Stimulated activated CD4-positive, alpha-beta T cell treated with anti-CD3 and anti-CD28 coated beads, Interleukin-1b, Interleukin-23, amount 100 ng/mL, for 24 hours (primary cell): ENCODE measurements at places on chromosomes 4 and X.

DNA sequence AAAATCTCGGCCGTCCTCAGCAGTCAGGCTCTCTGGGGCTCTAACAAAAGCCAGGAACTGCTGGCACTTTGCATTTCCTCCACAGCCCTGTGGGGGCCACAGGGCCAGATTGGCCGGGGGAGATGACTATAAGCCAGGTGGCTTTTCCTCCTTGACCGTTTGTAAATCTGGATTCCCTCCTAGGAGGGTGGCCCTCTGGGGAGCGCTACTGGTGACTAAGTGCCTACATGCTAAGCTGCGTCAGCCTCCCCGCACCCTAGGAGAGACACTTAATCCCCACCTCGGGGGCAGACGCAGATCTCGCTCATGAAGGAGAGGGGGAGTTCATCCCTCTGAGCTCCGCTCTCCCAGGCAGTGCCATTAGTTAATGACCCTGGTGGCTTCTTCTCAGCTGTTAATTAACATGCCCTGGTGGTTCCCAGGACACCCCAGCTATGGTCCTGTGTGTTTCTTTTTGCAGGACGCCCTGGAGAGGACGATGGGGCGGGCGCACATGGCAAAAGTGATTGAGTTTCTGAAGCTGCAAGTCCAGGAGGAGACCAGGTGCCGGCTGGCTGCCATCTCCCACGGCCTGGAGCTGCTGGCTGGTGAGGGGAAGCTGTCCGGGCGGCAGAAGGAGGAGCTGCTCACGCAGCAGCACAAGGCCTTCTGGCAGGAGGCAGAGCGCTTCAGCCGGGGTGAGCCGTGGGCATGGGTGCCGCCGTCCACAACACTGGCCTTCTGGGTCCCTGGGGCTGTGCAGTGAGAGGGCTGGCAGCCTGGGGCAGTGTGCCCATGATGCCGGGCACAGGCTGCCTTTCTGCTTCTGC is 41.6 kb downstream of the EVC start:
- DNase-seq, result no peak

DNA sequence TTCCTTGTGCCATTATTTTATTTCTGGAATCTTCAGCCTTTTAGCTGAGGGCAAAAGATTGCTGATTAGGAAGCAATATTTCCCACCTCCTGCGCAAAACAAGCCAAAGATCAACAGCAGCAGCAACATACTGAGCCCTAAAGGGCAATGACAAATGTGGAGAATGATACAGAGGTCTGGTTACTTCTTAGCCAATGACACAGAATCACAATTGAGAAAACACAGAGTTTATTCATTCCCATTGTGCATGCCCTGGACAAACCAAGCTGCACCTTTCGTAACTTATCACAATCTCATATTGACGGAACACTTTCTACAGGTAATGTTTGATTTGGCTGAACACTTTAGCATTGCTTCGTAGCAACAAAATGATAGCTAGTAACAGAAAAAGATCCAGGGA is 13.4 kb downstream of the F9 start:
- no peak for DNase-seq

DNA sequence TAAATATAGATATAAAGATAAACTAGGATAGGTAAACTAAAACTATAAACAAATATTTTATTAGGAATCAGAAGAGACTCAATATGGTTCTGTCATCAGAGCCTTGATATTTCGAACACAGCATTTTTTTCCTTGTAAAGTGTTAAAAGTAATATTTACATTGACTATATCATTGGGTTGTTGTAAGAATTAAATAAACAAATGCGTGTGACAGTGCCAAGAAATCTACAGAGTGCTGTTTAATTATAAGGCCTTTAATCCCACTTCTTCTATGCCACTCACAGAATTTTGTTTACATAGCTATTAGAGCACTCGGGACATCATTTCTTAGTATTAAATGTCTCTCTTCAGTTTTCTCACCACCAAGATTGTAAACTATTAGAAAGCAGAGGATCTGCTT is 807.4 kb downstream of the FSTL5 start:
- DNase-seq, result no peak

DNA sequence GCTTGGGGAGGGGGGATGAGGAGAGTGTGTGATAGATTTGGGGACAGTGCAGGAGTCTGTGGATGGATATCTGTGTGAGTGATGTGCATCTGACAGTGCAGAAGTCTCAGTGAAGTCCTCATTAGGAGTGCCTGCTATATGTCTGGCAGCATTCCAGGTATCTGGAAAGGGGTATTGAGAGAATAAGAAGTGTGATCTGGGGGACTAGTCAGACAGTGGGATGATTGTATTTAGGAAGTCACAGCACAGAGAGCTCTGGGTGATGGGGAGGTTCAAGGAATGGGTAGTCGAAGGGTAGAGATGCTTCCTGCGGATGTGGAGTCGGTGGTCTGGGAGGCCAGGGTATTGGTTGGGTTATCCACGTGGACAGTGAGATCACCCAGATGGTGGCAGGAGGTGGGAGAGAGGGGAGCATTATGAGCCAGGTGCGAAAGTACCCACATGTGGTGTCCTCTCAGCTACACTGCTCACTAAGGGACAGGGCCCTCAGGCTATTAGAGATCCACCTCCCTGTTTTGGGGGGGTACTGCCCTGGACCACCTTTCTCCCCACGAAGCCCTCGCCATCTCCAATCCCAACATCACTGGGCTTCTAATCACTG is 9.8 kb downstream of the MAGED2 start:
- no peak for DNase-seq

DNA sequence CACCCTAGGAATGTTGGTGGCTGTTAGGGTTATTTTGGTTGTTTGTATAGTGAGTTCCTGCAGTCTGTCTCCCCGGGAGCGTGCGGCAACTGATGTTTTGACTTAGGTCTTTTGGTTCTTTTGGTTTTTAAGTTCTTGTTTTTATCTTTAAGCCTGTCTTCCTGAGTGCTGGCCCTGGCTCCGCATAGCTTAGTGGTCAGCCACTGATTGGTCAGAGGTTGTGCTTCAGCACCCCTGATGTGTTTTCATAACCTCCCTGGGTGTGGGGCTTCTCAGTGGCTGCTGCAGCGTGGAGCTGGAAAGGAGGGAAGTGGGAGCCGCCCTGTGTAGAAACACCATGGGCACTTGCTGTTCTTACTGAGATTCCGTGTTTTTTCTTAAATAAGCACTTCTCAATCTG is 5.1 kb downstream of the PIGG start:
- DNase-seq, result no peak

DNA sequence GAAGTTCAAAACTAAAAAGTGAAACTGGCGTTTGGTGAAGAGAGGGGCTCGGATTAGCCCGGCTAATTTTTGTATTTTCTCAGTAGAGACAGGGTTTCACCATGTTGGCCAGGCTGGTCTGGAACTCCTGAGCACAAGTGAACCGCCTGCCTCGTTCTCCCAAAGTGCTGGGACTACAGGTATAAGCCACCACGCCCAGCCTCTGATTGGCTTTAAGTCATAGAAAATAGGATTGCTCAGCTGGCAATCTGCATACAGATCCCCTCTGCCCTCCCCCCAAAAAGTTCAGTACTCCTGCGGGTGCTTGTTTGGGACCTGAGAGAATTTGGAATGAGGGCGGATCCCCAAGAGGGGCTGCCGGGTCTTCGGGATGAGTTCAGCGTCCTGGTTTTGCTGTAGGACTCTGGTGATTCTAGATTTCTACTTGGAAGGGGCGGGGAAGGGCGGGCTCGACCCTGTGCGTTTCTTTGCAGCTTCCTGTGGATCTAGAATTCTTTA is 537 bp upstream of the PRKX start:
- DNase-seq, result no peak

- no peak for DNase-seq
Observed at GRCh38 chr4:182642831-182643230, 274.4 kb downstream of the DCTD start.

DNA sequence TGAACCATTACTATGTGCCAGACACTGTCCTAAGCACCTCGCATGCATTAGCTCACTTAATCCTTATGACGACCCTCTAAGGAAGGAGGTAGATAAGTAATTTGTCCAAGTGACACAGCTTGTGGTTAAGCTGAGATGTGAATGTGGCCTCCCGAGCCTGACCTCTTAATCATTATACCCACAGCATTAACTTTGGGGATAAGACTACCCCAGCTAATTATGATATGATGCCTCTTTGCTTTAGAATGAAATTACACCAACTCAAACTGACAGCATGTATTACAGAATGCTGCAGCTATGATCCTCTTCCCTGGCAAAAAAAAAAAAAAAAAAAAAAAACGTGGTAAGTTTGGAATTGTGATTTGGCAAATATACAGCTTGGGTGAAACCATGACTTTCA is 53.5 kb downstream of the APBB2 start:
- no peak for DNase-seq

- no peak for DNase-seq
Observed at GRCh38 chr4:32226204-32226603, 1506.0 kb downstream of the PCDH7 start.

DNA sequence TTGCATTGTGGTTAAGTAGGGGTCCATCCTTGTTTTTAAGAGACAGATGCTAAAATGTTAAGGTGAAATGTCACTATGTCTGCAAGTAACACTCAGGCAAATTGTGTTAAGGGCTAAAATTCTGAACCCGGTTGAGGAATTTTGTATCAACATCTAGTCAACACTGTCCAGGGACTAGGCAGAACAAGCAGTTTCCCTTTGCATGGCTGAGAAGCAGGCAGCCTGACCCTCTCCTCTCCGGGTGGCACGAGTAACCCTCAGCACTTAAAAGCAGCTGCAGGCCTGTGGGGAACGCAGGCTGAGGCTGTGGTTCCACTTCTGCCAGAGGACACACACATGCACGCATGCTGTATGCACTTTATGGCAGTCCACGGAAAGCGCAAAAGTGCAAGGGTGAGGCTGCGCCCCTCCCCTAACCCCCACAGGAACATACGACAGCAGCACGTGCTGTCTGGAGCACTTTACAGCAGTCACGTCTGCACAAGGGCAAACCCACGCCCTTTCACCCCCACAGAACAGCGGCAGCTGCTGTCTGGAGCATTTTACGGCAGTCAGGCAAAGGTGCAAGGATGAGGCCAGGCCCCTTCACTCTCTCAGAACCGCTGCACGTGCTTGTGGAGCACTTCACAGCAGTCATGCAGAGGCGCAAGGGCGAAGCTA is 619 bp upstream of the MPC1L start:
- DNase-seq, result no peak

- DNase-seq, result peak; percentile 25
Observed at GRCh38 chrX:40539214-40540142, 41.3 kb upstream of the ATP6AP2 start.

GRCh38 chr4:82618103-82618720 is 56.4 kb upstream of the TMEM150C start:
- no peak for DNase-seq

GRCh38 chr4:88101165-88101564 is 57.3 kb downstream of the ABCG2 start:
- DNase-seq, result no peak

DNA sequence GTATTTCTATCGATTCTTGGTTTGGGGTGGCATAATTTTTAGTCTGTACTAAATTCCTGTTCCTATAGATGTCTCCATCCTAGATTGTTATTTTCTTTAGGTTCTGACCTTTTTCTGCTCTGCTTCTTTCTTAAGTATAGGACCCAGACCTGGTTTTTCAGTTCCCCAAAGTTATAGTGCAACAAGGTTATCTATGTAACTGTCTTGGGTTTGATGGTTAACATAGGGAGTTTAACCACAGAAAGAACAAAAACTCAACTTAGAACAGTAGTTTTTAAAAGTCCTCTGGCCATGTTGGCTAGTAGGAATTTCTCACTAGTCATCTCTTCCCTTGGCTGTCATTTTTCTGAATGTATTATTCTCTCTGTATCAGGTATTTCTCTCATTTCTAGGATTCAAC is 38.8 kb upstream of the MAD2L1 start:
- no peak for DNase-seq

DNA sequence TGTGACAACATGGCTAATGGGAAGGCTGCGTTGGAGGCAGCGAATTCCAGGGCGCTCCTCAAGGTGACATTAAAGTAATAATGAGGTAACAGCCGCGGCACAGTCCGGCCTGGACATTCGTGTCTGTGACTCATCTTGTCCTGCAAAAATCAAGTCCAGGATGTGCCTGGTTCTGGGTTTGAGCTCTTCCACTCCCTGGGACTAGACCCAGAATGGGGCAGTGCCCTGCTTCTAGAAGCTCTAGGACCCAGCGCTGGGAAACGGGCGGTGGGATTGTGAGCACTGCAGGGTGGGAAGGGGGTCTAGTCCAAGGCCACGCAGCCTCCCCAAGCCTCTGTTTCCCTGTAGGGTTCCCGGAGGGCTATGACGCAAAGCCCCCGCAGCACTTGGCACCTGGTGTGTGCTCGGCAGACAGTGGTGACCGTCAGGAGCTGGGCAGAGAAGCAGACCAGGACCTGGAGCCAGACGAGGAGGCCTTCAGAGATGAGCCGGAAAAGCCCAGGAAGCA is 34.9 kb downstream of the HMX1 start:
- DNase-seq, result no peak

DNA sequence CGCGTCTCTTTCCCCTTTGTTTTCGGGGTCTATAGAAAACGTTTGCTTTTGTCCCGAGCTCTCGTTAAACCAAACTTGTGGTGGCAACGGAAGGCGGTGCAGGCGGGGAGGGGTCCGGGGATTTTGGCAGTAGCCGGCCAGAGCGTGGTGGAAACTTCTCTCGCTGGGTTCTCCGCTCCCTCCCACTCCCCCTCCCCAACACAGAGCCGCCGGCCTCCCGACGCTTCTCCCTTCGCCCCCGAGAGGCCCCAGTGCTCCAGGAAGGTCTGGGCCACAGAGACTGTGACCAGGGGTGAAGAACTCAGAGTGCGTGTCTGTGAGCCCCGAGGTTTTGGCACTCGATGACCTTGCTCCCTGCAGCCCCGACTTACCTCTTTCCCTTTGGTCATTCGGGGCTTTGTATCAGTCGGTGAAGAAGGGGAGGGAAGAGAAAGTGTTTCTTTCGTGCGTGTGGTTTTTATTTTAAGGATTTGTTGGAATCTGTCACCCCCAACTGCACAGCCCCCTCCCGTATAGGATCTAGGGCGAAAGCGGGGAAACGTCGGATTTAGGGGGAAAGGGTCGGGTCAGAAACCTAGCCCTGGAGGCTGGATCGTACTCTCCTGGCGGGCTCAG is 9.0 kb upstream of the BCOR start:
- DNase-seq, result no peak

DNA sequence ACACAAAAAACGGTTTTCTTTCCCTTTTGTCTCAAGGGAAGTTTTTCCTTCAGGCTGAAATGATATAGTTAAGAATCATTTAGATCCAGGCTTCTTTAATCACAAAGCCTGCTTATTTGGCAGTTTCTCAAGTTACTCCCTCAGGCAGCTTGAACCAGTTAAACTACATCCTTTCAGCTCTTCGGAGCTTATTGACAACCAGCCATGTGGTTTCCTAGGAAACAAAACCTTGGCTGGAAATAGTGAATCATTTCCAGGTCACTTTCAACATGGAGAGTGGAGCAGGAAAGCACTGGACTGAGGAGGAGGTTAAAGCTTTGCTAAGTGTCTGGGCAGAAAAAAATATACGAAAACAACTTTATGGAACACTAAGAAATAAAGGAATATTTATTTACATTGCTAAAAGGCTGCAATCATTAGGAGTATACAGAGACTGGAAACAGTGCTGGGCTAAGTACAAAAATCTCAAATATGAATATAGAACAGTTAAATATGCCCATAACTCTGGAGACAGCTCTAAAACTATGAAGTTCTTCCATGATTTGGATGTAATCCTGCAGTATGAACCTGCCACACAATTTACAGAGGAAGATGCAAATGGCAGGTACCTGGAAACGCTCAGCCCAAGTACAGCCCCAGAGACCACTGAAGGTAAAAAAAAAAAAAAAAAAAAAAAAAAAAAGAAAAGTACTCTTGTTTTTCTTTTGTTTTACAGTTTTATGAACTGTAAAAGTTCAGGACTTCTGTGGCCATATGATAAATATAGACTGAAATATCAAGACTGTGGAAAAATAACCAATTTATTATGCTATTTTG is 23.2 kb upstream of the AASDH start:
- DNase-seq, result no peak

- no peak for DNase-seq
Observed at GRCh38 chrX:110806145-110806544, 10.5 kb upstream of the CHRDL1 start.
